ENCODE measurements at places on chromosomes 1 and 21.

- DNase-seq: peak; percentile 14
Observed at GRCh38 chr1:70961374-70961975, 86.1 kb downstream of the PTGER3 start.

- DNase-seq: no peak
Observed at GRCh38 chr1:119394085-119394484, 20.9 kb upstream of the HSD3B2 start.

GRCh38 chr21:44378646-44379514, 25.5 kb downstream of the TRPM2 start:
- DNase-seq: no peak

DNA sequence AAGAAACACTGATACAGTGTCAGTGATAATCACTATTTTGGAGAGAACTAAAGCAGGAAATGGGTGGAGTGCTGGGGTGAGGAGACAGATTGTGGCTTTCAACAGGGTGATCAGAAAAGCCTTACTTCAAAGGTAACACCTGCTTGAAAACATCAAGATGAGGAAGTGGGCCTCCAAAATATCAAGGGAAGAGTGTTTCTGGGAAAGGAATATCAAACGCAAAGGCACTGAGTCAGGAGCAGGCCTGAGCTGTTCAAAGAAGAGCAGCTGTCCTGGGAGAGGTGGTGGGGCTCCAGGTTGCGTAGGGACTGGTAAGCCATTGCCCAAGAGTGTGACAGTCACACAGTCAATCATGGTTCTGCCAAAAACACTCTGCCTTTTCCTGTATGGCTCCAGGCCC, 47.1 kb upstream of the ATP1A1 start:
- DNase-seq: no peak

DNA sequence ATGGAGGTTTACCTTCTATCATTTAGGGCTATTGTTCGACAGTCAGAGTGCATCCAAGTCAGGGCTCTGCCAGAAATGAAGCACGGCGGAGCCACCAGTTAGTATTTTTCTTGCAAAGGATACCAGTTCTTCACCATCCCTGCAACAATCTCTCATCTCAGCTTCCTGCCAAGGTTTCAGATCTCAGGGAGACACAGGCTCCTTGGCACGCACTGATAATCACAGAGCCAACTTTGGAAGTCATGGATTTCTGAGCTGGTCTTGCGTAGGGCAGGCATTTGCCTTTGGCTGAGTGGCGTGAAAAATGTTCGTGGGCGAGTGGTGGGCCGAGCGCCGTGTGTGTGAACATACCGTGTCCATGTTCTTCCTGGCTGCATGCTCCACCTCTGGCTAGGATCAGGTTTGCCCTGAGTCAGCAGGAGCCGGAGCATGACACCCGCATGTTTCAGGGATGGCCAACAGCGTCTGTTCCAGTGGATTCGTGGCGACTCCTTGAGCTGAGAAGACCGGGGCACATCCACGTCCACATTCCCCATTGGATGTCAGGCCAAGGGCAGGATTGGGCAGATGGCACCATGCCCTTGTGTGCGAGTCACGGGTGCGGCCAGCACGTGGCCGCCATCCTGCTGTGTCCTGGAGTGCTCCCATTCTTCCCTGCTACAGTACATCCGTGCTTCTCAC, 118.5 kb upstream of the C1orf174 start:
- no peak for DNase-seq

DNA sequence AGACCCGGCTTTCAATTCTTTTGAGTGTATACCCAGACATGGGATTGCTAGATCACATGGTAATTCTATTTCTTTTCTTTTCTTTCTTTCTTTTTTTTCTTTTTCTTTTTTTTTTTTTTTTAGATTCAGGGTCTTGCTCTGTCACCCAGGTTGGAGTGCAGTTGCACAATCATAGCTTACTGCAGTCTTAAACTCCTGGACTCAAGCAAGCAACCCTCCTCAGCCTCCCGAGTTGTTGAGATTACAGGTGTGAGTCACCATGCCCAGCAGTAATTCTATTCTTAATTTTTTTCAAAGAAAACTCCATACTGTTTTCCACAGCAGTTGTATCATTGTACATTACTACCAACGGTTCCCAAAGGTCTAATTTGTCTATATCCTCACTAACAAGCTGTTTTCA, 13.5 kb upstream of the RNF186 start:
- DNase-seq: no peak

DNA sequence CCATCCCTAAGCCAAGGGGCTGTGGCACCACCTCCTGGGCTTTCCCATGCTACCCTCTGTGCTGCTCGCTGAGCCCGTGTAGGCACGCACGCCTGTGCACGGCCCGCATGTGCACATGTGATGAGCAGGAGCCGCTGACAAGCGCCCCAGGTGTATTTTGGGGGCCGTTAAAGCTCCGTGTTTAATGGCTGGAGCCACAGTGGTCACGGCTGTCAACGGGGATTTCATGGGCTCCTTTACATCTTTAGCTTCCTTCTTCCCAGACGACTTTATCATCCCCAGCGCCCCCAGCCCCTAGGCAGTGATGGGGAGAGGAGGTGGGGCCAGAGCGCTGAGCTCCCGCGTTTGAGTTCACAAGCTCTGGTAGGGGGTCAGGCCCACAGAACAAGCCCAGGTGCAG, 11.7 kb upstream of the EPHA8 start:
- DNase-seq: no peak

GRCh38 chr1:205256951-205257625, 29.3 kb downstream of the TMCC2 start:
- DNase-seq: no peak

DNA sequence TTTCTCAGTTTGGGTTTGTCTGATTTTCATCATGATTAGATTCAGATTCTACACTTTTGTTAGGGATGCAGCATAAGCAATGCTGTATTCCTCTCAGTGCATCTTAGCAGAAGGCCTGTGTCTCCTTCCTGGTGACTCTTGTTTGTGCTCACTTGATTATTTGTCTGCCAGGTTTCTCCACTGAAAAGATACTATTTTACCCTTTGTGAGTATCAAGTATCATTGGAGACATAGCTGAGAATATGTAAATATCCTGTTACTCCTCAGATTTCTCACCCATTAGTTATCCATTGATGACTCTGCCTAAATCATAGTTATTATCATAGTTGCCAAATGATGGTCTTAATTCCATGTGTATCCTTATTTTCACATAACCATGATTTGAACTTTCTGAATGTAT, 148.5 kb downstream of the POU2F1 start:
- DNase-seq: no peak
